ENCODE measurements at places on chromosomes 4 and X.

DNA sequence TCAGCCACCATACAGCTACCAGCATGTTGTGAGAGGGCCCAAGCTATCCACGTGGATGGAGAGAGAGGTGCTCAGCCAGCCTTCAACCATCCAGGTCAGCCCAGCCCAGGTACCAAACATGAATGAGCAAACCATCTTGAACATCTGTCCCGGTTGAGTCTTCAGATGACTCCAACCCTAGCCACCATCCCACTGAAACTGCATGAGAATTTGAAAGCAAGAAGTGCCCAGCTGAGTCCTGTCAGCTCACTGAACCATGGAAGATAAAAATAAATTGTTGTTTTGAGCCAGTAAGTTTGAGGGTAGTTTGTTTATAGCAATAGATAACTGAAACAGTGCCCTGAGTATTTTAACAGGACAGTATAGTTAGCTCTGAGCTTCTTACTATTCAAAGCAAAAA is 7.3 kb upstream of the SEL1L3 start:
- no peak for DNase-seq

DNA sequence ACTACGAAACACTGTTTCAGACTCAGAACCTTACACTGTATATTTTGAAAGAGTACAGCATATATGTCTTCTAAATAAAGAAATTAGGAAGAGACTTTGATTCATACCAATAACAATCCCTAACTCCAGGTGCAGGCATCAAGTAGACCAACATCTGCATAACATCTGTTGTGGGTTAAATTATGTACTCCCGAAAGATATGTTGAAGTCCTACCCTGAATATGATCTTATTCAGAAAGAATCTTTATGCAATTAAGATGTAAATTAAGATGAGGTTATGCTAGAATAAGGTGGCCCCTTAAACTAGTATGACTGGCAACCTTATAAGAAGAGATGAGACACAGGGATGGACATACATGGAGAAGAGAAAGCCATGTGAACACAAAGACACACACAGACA is 117.9 kb downstream of the INPP4B start:
- no peak for DNase-seq

DNA sequence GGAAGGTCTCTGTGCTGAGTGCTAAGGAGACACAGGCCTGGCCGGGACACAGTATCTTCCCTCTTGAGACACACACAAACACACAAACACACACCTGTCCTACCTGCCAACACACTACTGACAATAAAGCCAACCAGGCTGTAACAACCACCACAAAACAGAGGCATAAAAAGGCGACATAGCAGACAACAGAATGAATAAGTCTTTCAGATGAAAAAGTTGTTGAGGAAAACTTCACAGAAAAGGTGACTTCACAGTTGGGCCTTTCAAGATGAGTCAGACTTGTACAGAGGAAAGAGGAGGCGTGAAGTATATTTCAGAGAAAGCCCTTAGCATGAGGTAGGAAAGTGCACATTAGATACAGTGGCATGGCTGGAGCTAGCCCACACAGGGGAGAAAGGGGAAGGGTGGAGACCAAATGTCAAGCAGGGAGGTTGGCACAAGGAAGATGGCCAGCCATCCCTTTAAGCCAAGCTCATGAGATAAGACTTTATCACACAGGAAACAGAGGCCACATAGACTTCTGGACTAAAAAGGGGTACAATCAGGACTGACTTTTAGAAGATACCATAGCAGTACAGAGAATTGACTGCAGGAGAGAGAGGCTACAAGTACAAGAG is 54.0 kb downstream of the SLC9A7 start:
- no peak for DNase-seq

GRCh38 chrX:51332188-51332942 is at the start of gene NUDT10:
NUDT10 (plus strand) TSS chrX:51332822; CDS start chrX:51332966, 144 bp downstream.
- DNase-seq: no peak
